ENCODE measurements at places on chromosomes 12 and 14.

DNA sequence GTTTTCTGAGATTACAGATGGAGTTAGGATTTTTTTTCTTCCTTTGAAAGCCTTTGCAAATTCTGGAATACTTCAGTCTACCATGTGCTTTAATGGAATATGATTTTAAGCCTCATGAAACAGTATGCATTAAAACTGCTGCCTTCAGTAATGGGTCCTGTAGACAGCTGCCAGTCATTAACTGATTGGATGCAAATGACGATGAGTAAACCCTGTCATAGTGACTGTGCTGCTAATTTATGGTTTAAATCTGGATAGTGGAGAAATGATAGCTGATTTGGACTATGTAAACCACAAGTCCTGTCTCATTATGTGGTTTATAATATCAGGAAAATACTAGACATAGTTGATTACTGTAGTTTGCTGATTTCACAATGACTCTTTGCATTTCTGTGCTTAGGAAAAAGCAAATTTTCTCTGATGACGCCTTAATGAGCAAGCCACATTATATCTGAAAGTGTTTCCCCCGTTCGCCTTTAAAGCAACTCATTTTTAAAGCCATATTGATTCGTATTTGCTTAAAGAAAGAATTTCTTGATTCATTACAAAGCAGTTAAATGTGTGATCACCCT is 217.6 kb downstream of the TMTC2 start:
- DNase-seq = peak; percentile 19

DNA sequence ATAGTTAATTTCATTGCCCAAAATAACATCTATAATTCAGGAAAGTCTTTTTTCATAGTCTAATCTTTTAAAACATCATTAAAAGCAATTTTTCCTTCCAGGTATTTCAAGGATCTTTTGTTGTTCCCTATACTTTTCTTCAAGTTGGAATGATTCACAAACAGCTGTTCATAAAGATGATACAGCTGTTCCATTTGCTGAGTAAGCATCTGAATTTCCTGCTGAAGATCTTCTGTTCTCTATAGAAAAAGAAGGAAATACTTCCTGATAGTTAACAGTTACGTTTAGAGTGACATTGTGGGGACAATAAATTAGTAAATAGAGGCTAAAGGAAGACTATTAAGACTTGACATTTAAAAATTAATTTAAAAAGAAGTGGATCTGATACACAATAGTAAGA is 30.3 kb upstream of the ESR2 start:
- peak; percentile 43 for DNase-seq

- no peak for DNase-seq
These were observed 162.5 kb upstream of the PDE3A start for GRCh38 chr12:20205854-20206253.

- DNase-seq = peak; percentile 57
These were observed 75.6 kb upstream of the FRMD6 start for GRCh38 chr14:51576117-51576430.

DNA sequence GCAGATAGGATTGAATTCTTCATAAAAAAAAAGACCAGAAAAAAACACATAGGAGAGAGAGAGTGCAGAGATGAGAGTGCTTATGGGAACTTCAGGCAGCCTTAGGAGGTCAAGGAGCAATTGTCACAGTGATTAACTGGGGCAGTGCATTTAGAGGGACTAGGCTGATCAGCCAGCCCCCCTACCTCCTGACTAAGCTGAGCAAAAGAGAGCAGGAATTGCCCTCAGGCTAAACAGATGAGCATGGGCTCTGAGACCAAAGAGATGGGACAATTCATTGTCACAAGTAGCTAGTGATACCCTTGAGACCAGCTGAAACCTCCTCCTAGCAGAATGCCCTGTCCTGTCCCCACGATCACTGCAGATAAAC is 124.0 kb downstream of the BTG1 start:
- DNase-seq = no peak

DNA sequence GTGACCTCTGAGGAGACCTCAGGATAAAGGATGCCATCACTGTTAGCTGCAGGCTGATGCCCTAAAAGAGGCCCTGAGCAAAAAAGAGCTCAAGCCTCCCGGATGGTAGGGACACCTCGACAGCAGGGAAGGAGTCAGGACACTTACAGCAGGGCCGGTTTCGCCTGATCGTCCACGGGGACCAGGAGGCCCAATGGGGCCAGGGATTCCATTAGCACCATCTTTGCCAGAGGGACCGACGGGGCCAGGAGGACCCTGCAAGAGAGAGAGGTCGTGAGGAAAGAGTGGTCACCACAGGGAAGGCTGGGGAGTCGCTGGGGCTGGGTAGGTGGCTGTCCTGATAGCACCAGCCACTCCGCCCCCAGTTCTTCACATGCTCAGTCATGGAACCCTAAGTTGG is 12.4 kb downstream of the TMEM106C start:
- DNase-seq = no peak

- peak; percentile 55 for DNase-seq
These were observed 123.7 kb downstream of the SLC25A21 start for GRCh38 chr14:37048666-37049071.

- peak; percentile 42 for DNase-seq
These were observed 150.9 kb upstream of the PLEKHG7 start for GRCh38 chr12:92551853-92552397.

- DNase-seq = peak; percentile 42
These were observed 182.7 kb downstream of the MYRFL start for GRCh38 chr12:70007687-70008086.

GRCh38 chr12:89750389-89751351 is 42.0 kb upstream of the ATP2B1 start:
- peak; percentile 81 for DNase-seq

DNA sequence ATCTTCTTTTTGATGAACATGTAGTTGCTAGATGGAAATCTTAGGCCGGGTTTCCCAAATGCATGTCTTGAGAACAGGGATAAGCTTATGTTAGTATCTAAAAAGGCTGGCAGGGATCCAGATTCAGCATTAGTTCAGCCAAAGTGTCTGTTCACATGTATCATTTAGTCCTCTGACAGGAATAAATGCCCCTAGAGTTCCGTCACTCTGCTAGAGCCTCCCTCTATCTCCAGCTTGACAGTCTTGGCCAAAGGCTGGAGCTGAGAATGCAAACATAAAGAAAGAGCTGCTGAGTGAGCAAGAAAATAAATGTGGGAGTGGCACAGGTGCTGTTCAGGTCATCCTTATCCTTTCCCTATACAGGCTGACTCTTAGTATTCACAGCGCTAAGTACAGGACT is 13.8 kb upstream of the NELL2 start:
- DNase-seq = no peak

DNA sequence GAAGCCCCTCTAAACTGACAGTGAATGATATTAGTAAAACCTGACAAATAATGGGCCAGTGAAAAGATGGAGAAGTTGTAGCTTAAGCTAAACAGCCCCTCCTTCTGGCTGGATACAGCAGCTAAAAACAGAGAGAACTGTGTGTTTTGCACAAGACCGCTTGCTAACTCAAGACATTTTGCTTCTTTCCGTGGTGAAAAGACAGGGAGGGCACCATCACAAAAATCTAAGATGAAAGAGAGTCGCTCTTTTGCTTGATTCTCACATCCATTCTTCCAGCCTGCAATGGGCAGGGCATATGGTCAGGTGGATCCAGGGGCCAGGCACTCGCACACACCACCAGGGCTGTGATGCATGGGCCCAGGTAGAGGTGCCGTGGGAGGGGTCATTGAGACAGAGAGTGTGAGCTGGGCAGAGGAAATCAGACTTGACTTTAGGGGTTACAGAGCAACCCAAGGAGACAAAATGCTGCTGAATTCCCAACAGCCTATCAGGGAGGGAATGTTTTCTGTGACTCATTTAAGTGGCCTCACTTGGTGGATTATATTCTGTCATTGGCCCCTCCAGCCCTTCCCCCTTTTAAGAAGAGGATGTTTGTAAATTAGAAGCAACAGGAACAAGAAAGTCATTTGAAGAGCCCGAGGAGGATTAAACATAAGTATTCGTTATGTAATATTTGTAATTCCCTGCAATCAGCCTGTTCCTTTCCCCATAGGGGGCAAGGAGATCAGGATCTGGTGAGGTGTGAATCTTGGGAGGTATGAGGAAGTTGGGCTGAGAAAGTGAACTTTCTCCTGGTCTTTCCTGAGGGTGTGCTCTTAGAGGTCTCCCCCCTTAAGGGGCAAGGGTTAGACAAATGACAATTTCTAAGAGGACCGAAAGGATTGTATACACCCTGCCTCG is 12.3 kb downstream of the EMP1 start:
- no peak for DNase-seq

DNA sequence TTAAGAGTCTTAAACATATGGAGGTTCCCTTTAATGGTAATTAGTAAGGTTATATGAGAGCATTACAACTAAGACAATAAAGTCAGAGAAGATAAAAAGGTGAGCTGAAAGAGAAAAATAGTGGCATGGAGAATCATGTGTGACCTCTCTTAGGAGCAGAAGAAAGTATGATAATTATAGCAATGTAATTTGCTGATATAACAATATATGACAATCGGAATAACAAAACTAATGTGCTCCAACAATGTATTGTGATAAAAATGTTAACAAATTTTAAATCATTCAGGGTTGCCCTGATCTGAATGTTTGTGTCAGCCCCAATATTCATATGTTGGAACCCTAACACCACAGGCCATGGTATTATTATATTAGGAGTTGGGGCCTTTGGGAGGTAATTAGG is 269.6 kb upstream of the PPFIA2 start:
- no peak for DNase-seq

- DNase-seq = no peak
These were observed 1.1 kb upstream of the BCL11B start for GRCh38 chr14:99272899-99273765.
